Cortex of kidney (tissue), 1 donor: ENCODE measurements at places on chromosomes 2 and 18.

- DNase-seq = no peak
Observed at GRCh38 chr2:56107502-56108220, 76.1 kb upstream of the CCDC85A start.

DNA sequence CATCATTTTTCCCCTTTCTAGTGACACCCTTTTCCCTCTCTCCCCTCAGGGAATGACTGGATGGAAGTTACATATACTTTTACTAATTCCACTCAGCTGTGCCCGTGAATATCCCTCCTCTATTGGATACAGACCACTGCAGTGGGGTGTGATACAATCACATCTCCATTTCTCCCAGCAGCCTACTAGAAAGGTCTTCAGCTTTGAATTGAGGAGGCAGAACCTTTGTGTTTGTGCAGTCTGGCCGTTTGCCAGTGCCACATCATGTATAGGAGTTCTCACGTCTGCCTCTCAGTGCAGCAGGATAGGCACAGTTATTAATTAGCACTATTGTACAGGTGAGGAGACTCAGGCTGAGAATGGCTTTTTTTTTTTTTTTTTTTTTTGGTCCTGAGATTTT lies 16.4 kb downstream of the TNFRSF11A start:
- no peak for DNase-seq

- no peak for DNase-seq
Observed at GRCh38 chr18:45920367-45920766, 46.8 kb downstream of the EPG5 start.

GRCh38 chr2:237459741-237460174 lies 27.3 kb upstream of the MLPH start:
- DNase-seq = no peak

- DNase-seq = no peak
Observed at GRCh38 chr18:52694804-52695203, 354.8 kb downstream of the DCC start.

GRCh38 chr2:24304098-24304497 lies 56.2 kb downstream of the ITSN2 start:
- no peak for DNase-seq

DNA sequence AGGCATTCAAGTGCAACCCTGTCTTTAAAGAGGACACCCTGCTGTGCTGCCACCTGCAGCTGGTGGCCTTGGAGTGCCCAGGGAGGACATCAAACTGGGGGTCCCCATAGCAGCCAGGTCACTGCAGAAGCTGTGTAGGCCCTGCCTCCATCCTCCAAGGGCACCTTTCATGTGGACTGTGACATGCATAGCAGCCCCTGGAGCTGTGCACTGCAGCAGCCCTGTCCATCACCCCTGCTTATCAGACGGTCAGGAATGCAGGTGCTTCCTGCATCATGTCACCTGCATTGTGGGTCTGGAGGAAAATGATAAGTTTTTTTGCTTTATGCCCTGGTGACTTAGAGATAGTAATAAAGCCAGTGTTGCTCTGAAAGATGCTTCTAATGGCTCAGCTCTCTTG lies 155.7 kb downstream of the DYSF start:
- no peak for DNase-seq

DNA sequence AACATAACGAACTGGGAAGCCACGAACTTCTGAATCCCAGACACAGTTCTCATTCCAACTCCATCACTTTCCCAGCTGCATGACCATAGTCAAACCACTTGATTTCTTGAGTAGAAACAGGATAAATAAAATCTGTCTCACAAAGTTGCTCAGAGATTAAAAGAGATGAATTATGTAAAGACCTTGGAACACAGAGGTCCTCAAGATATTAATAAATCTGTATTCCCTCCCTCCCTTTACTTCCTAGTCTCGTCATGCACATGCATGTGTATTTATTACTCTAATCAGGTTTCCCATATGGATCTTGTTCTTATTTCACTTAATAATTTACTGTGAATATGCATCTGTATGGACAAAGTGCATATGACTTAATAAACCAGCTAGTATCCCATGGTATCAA lies 21.1 kb upstream of the CSRNP3 start:
- DNase-seq = no peak

GRCh38 chr2:143150287-143150686 lies 21.1 kb downstream of the ARHGAP15 start:
- DNase-seq = no peak

GRCh38 chr2:224523626-224524577 lies 61.3 kb downstream of the CUL3 start:
- no peak for DNase-seq

GRCh38 chr2:175034716-175035115 lies 29.5 kb upstream of the CHN1 start:
- no peak for DNase-seq

DNA sequence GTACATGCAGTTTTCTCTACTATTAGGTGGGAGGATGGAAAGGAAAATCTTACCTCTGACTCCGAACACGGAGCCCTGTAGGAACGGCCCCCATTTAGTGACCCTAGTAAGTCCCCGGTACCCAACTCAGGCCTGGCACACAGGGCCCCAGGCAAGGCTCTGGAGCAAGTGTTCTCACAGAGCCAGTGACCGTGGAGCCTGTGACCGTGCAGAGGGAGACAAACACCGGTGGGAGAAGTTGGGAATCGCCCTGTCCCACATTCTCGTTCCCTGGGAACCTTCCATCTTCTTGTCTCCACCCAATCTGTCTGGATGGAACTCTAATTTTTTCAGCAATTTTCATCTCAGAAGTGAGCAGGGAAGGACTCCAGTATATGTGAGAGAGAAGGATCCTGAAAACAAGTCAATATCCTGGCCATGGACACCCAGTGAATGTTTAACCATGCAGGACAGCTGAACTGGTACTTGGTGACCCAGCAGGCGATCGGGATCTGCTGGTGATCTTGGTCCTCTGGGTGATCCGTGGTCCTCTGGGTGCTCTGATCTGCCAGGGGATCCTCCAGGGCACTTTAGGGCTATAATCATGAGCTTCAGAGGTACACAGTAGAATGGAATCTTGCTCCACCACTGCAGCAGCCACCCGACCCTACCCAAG lies 348.6 kb upstream of the ID2 start:
- no peak for DNase-seq

DNA sequence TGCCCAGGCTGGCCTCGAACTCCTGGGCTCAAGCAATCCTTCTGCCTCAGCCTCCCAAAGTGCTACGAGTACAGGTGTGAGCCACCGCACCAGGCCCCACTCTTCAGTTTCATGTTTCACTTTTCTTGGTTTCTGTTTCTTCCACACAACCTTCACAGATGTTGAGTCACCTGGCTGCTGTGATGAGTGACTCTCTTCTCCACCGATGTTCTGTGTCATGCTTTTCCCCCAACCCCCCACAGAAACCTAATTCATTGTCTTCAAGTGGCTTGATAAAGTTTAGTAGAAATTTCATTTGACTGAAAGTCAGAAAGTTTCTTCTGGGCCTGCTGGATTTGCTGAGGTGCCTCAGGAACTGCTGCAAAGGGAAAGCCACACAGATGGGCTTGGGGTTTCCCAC lies 78.5 kb downstream of the SPHKAP start:
- no peak for DNase-seq

DNA sequence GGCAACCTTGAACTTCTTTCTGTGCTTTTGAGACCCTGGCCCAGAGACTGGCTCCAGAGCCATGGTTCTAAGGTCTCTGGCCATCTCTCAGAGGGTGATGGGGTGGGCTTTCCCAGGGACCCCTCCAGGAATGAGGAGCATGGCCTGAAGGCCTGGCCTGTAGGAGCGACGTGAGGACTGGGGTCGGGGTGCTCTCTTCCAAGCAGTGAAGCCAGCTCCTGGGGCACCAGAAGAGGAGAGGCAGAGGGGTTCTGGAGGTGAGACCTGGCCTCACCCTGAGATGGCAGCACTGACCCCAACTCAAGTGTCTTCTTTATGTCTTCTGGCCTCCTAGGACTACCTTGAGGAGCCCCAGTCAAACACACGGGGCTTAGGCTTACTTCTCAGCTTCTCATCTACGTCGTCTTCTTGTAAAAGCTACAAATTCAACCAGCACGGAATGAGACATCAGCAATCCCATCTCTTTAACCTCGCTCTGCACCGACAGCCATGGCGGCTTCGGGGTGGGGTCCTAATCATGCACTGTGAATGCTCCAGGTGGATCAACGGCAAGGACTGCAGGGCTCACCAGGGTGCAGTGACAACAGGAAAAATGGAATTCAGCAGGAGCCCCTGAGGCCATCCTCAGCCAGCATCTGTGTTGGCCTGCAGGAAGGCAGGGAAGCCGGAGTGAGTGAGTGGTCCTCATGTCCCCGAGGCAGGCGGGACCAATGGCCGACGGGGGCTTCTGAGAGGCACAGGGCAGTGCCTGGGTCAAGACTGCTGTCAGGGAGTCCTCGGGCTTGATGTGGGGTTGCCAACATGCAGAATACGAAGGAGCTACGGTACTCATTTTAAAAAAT lies 214.1 kb downstream of the HDAC4 start:
- DNase-seq = no peak

- DNase-seq = no peak
Observed at GRCh38 chr18:22094358-22094734, 75.0 kb upstream of the GATA6 start.

DNA sequence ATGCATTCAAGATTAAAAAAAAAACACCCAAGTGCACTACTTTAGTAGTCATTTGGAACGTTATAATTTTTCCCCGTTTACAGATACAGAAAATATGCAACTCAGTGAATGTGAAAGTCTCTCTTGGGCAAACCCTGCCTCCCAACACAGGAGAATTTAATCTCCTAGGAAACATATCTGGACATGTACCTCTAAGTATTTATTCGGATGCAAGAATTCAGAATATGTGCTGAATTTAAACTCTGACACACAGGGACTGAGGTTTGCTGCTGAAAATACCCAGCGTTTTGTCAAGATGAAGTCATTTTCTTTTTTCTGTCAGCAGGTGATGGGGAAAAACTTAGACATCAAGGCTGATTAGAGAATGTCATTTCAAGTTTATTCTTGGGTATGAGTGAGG lies 105.4 kb downstream of the ACKR3 start:
- no peak for DNase-seq

DNA sequence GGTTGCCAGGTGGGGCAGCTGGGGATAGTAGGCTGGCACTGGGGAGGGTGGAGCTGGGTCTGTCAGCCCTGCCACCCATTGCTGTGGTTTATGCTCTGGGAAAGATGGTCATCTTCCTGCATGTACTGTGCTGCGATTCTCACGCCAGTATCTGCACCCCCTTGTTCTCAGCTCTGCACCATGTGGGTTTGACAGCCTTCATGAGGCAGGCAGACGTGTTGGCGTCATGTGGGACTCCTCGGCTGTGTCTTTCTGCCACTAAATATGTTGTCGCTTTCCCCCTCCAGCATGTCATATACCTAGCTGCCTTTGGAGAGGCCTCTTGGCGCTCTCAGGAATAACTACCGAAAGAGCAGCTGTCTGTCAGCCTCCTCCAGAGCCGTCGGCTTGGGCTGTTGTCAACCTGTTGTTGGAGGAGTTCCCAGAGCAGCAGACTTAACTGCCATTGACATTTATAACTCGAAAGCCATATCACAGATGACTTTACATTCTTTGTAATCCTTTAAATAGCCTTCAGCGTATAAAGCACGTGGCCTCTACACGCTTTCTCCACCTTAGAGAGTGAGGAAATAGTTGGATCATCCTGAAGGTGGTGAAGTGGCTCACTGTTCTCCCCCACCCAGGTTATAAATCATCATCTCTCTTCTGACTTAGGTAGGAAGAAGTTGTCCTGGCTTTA lies 80.4 kb upstream of the MGAT5 start:
- DNase-seq = no peak

GRCh38 chr2:234565842-234566619 lies 69.2 kb upstream of the ARL4C start:
- no peak for DNase-seq

DNA sequence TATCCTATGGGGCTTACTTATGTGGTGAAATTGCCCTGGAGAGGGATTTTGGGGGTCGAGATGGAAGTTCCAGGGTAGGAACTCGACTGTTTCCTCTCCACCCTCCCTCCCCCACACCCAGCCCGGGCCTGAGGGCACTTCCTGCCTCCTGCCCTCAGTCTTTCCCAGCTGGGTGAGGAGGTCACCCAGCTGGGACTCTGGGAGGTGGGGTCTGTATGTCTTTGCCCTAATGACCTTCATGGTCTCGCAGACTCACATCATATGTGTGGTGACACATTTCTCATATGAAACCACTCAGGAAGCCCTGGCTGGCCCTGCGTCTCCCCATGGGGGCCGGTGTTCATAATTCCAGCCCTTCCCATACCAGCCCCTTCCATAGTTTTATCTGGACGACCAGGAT lies 12.4 kb downstream of the ATOH8 start:
- DNase-seq = no peak

DNA sequence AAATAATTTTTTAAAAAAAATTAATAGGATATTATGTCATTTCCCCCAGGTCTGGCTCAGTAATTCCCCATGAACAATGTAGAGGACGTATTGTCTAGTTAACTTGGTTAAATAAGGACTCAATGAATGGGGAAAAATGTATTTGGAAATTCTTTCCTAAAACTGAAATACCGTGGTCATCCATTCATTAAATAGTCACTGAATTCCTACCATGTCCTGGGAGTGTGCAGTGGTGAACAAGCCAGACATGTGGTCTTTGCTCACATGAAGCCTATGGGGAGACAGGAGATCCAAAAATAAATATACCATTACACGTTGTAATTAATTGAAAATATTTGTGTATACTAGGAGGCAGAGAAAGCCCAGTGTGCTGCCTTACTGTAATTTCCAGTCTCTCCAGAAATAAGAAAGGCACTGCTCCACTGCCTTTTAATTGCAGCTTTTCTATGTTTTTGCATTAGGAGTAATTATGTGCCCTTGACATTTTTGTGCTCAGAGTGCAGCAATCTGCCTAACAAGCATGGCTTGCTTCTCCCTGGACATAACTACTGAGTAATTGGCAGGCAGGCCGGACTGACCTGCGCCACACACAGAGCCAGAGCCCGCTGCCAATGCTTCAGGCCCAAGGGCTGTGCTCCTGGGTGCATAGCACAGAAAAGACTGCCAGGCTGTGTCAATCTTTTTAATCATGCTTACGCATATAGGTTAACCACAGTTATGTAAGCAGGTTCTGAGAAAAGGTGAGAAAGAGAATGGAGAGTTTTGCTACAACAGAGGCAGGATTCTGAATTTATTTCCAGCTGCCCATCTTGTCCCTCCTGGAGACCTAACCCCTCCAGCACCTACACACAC lies 22.2 kb upstream of the TTC39C start:
- no peak for DNase-seq

- DNase-seq = no peak
Observed at GRCh38 chr2:63225964-63226686, 175.5 kb downstream of the OTX1 start.

- DNase-seq = no peak
Observed at GRCh38 chr2:64980183-64980582, 9.0 kb upstream of the SLC1A4 start.

GRCh38 chr18:3248658-3249359 lies 1.2 kb downstream of the MYL12A start:
- DNase-seq = no peak

GRCh38 chr2:217664761-217665160 lies 338.0 kb downstream of the TNS1 start:
- DNase-seq = no peak

GRCh38 chr2:103285354-103285753 lies 523.5 kb downstream of the TMEM182 start:
- DNase-seq = no peak

DNA sequence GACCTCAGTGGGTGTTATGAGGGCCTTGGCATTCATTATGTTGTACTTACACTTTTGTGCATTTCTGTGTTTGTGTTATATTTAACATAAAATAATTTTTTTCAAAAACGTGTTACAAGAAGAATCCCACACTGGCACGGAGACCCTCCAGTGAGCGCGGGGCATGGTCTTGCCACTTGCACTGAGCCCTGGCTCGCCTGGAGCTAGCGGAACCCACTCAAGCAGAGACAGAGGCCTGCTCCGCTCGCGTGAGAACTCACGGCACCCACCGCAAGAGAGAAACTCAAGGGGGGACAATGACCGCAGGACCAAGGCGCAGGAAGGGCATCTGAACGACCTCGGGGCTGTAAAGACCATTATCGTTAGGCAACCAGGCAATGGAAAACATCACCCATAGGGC lies 248.0 kb upstream of the SOX11 start:
- DNase-seq = no peak
